Esophagus muscularis mucosa (tissue), 4 donors: ENCODE measurements at places on chromosomes 7 and 10. TPM values are rescaled to one million over a fixed set of nuclear protein-coding genes. Genes with fewer than 3 reads are reported as not detected.

DNA sequence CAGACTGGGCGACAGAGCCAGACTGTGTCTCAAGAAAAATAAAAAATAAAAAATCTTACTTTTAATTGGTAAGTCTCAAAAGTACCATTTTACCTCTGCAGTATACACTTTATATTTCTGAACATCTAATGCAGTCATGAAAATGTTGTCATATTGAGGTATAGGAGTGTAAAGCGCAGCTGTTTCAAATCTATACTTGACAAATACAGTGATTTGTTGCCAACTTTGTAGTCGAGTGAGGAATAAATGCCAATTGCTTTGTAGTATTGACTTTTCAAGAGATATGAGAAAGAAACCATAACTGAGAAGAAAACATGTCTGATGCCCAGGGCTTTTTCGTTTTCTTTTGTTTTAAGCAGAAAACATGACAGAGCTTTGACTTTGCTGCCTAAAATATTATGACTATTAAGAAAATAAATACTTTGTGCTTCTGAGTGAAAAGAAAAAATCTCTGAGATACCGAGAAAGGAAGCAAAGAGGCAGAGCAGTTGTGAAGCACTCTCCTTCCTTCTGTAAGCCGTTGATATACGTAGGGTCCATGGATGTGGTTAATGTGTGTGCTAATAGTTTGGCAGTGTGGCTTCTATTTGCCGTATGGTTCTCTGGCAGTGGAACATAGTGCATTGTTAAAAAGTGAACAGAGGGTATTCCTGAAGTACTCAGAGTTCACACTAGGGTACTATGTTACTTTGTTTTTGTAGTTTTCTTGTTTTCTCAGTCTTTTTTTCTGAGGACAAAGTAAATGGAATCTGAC, 38.2 kb downstream of the AVL9 start:
- no peaks in the 10 kb centered on the region for H3K27me3 ChIP-seq
- H3K36me3 ChIP-seq = no peaks in the 10 kb centered on the region
- H3K4me1 ChIP-seq = peaks cover 39% of the 10 kb centered on the region
- H3K27ac ChIP-seq = no peak overlapping the region
- H3K4me3 ChIP-seq = no peak overlapping the region
- no peak for DNase-seq

GRCh38 chr7:137715533-137715932, 131.2 kb downstream of the DGKI start:
- no peak overlapping the region for H3K27ac ChIP-seq
- H3K4me1 ChIP-seq = no peaks in the 10 kb centered on the region
- no peaks in the 10 kb centered on the region for H3K36me3 ChIP-seq
- no peak overlapping the region for H3K4me3 ChIP-seq
- no peaks in the 10 kb centered on the region for H3K27me3 ChIP-seq

DNA sequence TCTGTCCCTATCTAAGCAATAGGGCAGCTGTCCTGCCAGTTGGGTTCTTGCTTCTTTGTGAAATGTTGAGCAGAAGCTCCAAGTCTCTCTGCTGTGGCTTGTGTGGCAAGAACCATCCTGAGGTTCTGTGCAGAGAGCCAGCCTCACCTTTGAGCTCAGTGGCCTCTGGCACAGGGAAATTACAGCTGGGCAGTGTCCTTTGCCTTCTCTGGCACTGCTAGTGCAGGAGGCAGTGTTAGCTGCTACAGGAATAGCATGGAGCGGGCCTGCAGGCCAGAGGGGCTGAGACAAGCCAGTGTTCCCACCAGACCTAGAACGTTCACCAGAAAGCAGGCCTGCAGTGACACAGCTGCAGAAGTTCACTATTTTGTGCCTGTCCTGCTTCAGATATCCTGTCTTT, 1.8 kb downstream of the PRXL2A start:
- no peaks in the 10 kb centered on the region for H3K36me3 ChIP-seq
- no peak overlapping the region for H3K4me3 ChIP-seq
- H3K4me1 ChIP-seq = peaks cover 68% of the 10 kb centered on the region
- H3K27me3 ChIP-seq = peaks cover 18% of the 10 kb centered on the region

PIK3AP1 gene
- total RNA-seq = 12.0 TPM

GIMAP5 gene
- 48.2 TPM for total RNA-seq
